ENCODE measurements at places on chromosomes 13 and 19. TPM values are rescaled to one million over a fixed set of nuclear protein-coding genes. Genes with fewer than 3 reads are reported as not detected.

The NPAS1 gene
- 1.7 TPM for total RNA-seq

The CASP14 gene
- not detected for total RNA-seq

The CFAP97D2 gene
- total RNA-seq, result not detected

The NCR1 gene
- total RNA-seq, result not detected

The SUPT5H gene
- 160 TPM for total RNA-seq

- no peak overlapping the region for H3K27ac ChIP-seq
- no peaks in the 10 kb centered on the region for H3K27me3 ChIP-seq
- no peak for DNase-seq
- no peaks in the 10 kb centered on the region for H3K36me3 ChIP-seq
- no peaks in the 10 kb centered on the region for H3K4me1 ChIP-seq
- H3K4me3 ChIP-seq, result no peak overlapping the region
Observed at GRCh38 chr13:49635599-49636433, 7.5 kb downstream of the ARL11 start.

GRCh38 chr19:23718802-23719201 lies 31.8 kb upstream of the ZNF675 start:
- H3K4me3 ChIP-seq, result no peak overlapping the region
- peaks cover 4% of the 10 kb centered on the region for H3K4me1 ChIP-seq
- H3K27ac ChIP-seq, result no peak overlapping the region
- no peaks in the 10 kb centered on the region for H3K36me3 ChIP-seq
- DNase-seq, result no peak

DNA sequence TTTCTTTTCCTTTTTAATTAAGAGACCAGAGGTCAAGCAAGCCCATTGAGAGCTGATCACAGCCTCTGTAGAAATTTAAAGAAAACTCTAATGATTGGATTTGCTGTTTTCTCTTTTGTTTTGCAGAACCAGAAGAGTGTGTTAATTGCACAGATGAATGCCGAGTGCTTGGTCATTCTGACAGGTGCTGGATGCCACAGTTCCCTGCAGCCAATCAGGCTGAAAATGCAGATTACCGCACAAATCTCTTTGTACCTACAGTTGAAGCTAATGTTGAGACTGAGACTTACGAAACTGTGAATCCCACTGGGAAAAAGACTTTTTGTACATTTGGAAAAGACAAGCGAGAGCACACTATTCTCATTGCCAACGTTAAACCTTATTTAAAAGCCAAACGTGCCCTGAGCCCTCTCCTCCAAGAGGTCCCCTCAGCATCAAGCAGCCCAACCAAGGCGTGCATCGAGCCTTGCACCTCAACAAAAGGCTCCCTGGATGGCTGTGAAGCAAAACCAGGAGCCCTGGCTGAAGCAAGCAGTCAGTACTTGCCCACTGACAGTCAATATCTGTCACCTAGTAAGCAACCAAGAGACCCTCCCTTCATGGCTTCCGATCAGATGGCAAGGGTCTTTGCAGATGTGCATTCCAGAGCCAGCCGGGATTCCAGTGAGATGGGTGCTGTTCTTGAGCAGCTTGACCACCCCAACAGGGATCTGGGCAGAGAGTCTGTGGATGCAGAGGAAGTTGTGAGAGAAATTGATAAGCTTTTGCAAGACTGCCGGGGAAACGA lies 93.1 kb downstream of the PCDH17 start:
- H3K36me3 ChIP-seq, result peaks cover 8% of the 10 kb centered on the region
- no peaks in the 10 kb centered on the region for H3K27me3 ChIP-seq
- DNase-seq, result no peak
- H3K4me3 ChIP-seq, result no peak overlapping the region
- H3K4me1 ChIP-seq, result peaks cover 5% of the 10 kb centered on the region
- H3K27ac ChIP-seq, result no peak overlapping the region

- H3K36me3 ChIP-seq, result no peaks in the 10 kb centered on the region
- no peaks in the 10 kb centered on the region for H3K27me3 ChIP-seq
- H3K27ac ChIP-seq, result no peak overlapping the region
- H3K4me1 ChIP-seq, result peaks cover 2% of the 10 kb centered on the region
Observed at GRCh38 chr13:109100705-109101304, 471.4 kb downstream of the MYO16 start.

DNA sequence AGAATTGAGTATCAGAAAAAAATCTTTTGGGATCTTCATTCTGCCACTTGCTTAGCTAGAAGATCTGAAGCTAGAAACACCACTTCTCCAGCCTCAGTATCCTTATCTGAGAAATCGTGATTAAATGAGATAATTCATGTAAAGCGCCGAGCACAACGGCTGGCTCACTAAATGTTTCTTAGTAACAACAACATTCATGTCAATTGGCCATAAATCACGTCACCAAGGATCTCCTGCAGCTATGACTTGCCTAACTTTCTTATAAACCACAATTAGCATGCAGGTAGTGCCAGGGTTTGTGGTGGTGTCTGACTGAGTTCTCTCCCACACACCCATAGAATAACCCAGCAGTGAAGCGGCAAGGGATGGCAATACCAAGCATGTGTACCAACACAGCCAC lies 501.3 kb downstream of the EFNB2 start:
- H3K27me3 ChIP-seq, result peaks cover 5% of the 10 kb centered on the region
- no peak overlapping the region for H3K27ac ChIP-seq
- DNase-seq, result no peak
- peaks cover 32% of the 10 kb centered on the region for H3K4me1 ChIP-seq
- no peak overlapping the region for H3K4me3 ChIP-seq
- peaks cover 5% of the 10 kb centered on the region for H3K36me3 ChIP-seq

DNA sequence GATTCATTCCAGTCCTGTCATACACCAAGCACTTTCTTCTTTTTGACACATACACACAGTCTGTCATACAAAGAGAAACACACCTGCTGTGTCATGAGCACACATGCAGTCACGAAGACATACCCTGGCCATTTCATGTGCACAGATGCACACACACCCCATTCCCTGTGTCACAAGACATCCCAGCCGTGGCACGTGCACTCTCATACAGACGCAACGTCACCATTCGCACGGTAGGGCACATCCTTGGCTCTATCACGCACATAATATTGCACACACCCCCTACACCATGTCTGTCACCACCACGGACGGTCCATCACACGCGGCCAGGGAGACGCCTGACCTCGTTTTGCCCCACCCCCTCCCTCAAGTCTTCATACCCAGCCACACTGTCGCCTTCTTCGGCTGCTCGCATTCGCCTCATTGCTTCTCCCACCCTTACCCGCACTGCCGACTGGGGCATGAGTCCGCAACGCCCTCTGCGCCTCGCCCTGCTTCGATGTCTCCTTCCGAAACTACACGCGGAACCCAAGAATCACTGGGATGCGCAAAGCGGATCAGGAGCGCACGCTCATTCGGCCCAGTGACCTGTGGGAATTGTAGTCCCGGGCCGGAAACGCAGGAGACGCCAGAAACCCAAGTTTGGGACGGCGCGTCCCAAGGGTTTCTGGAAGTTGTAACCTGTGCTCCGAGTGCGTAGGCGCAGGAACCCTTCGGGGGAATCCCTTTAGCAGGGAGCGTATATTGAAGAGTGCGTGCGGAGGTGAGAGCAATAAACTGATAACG lies 6.8 kb upstream of the ZNF283 start:
- no peaks in the 10 kb centered on the region for H3K36me3 ChIP-seq
- DNase-seq, result peak; percentile 26
- H3K4me1 ChIP-seq, result peaks cover 2% of the 10 kb centered on the region
- H3K27me3 ChIP-seq, result peaks cover 7% of the 10 kb centered on the region

DNA sequence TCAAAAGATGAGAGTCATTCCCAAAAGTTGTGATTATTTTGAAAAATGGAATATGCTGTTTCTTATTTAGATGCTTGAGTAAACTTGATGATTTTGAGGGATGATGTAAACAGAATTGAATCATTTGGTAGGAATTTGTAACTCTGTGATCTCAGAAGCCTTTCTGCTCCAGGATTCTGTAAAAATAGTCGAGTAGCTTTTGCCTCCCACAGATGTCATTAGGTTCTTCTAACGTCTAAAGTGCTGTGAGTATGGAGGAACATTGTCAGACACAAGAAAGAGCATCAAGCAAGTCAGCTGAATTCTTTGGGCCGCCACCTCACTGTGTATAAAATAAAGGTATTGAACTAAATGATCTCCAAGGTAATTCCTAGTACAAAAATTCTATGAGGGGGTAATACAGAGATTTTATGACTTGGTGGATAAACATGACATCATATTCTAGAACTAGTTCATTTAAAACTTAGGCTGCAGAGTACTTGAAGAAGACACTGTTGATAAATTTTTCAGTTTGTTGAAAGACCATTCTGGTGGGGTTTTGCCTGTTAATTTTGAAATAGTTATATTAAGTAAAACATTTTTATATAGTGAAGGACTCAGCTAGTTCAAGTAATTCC lies 1.4 kb upstream of the GPR183 start:
- no peak overlapping the region for H3K27ac ChIP-seq
- peaks cover 2% of the 10 kb centered on the region for H3K27me3 ChIP-seq
- no peak overlapping the region for H3K4me3 ChIP-seq
- H3K36me3 ChIP-seq, result no peaks in the 10 kb centered on the region
- peaks cover 9% of the 10 kb centered on the region for H3K4me1 ChIP-seq
